Kidney (tissue), 22 donors: ENCODE measurements at places on chromosomes 11 and 22. TPM values are rescaled to one million over a fixed set of nuclear protein-coding genes. Genes with fewer than 3 reads are reported as not detected.

Gene TRMU
- total RNA-seq, result 40.5 TPM

- no peak for DNase-seq
These were observed 1344.0 kb upstream of the RAG2 start for GRCh38 chr11:37942081-37942480.

GRCh38 chr11:88709567-88709966, 356.2 kb downstream of the GRM5 start:
- DNase-seq, result no peak

GRCh38 chr11:79960461-79960860, 519.6 kb upstream of the TENM4 start:
- DNase-seq, result no peak

- DNase-seq, result no peak
These were observed 11.8 kb upstream of the KCNE3 start for GRCh38 chr11:74478877-74479731.

- no peak for DNase-seq
These were observed 8.0 kb downstream of the NCAPH2 start for GRCh38 chr22:50516068-50516467.

Gene IL10RA
- 37.2 TPM for total RNA-seq

GRCh38 chr22:43946384-43946667, 8.9 kb upstream of the SAMM50 start:
- DNase-seq, result peak; percentile 49

- peak; percentile 64 for DNase-seq
These were observed at the start of gene CHRM4 for GRCh38 chr11:46391578-46392420. Gene CHRM4 (minus strand): TSS chr11:46391776. CDS start chr11:46386557, 5,219 bp downstream.

Gene NCAPD3
- 21.3 TPM for total RNA-seq
